ENCODE measurements at places on chromosomes 5 and 9.

DNA sequence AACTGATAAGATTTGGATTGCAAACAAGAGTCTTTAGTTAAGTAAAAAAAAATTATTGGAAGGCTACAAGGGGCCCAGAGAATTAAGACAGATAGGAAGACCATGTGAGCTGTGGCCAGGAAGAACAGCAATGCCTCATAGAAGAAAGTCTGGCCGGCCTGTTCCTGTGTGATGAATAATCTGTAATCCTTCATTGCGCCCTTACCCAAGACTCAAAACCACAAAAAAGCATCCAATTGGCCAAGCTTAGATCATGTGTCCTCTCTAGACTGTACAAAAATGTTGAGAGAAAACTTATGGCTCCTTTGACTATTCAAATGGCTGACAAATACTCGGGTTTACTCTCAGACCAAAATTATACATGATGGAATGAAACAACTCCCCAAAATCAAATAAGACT, 1383.5 kb downstream of the PTPRD start:
- DNase-seq, result no peak

DNA sequence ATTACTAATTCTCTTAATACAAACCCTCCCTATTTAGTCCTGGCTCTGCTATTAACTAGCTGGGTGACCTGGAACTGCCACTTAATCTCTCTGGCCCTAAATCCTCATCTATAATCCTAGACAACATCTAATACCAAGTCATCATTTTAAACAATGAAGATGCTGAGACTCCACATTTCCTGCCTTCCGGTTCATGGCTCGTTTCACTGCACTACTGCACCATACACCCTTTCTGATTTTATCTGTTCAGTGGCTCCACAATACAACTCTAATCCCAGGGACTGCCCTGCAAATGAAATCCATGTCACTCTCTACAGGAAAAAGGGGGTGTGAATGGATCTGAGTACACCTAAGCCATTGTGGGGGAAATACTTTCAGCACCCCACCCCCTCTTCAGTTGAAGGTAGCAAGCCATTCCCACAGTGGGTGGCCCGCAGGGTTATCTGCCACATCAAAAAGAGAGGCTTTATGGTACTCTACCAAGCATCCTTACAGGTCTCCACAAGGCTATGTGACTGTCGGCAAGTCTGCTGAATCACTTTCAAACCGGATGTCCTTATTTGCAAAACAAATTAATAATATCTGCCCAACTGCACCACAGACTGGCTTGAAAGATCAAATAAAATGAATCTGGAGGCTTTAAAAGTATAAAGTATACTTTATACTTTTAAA, 89.5 kb downstream of the EPB41L4A start:
- DNase-seq, result peak; percentile 4

DNA sequence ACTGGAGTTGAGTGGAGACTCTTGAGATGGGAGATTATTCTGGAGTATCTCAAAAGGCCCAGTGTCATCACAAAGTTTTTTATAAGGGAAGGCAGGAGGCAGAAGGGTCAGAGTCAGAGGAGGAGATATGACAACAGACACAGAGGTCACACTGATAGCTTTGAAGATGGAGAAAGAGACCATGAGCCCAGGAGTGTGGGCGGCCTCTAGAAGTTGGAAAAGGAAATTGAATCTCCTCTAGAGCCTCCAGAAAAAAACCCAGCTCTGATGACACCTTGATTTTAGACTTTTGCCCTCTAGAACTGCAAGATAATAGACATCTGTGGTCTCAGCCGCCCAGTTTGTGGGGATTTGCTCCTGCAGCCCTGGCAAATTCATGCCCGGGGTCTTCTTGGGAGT, 64.8 kb upstream of the SPTLC1 start:
- no peak for DNase-seq

GRCh38 chr9:71812385-71812784, 44.1 kb upstream of the CEMIP2 start:
- no peak for DNase-seq

Measured in activated CD4-positive, alpha-beta T cell treated with anti-CD3 and anti-CD28 coated beads, Interleukin-2, Interleukin-4, amounts not matched to agents 100 ng/mL and 50 ng/mL, durations not matched to agents 16 hours and 8 hours (primary cell).